Karpas-422 (cell line): ENCODE measurements at places on chromosomes 1 and 21. TPM values are rescaled to one million over a fixed set of nuclear protein-coding genes. Genes with fewer than 3 reads are reported as not detected.
A peak's percentile ranks its signal among the peaks of the same experiment; 100 is the strongest.

- H3K27me3 ChIP-seq = no peaks in the 10 kb centered on the region
- H3K4me3 ChIP-seq = no peak overlapping the region
Observed at GRCh38 chr21:14452031-14452726, 69.2 kb upstream of the HSPA13 start.

- H3K4me3 ChIP-seq = no peak overlapping the region
- no peaks in the 10 kb centered on the region for H3K4me1 ChIP-seq
- no peaks in the 10 kb centered on the region for H3K36me3 ChIP-seq
- H3K27ac ChIP-seq = no peak overlapping the region
- DNase-seq = no peak
Observed at GRCh38 chr1:179785031-179785431, 41.9 kb downstream of the FAM163A start.

- no peak overlapping the region for H3K27ac ChIP-seq
- H3K36me3 ChIP-seq = no peaks in the 10 kb centered on the region
- H3K4me1 ChIP-seq = peaks cover 4% of the 10 kb centered on the region
Observed at GRCh38 chr1:31238986-31239613, 587 bp downstream of the NKAIN1 start.

GRCh38 chr1:67350783-67351182 is 43.1 kb downstream of the IL12RB2 start:
- H3K27me3 ChIP-seq = no peaks in the 10 kb centered on the region
- H3K27ac ChIP-seq = no peak overlapping the region
- H3K36me3 ChIP-seq = peaks cover 8% of the 10 kb centered on the region
- no peaks in the 10 kb centered on the region for H3K4me1 ChIP-seq
- H3K4me3 ChIP-seq = no peak overlapping the region

DNA sequence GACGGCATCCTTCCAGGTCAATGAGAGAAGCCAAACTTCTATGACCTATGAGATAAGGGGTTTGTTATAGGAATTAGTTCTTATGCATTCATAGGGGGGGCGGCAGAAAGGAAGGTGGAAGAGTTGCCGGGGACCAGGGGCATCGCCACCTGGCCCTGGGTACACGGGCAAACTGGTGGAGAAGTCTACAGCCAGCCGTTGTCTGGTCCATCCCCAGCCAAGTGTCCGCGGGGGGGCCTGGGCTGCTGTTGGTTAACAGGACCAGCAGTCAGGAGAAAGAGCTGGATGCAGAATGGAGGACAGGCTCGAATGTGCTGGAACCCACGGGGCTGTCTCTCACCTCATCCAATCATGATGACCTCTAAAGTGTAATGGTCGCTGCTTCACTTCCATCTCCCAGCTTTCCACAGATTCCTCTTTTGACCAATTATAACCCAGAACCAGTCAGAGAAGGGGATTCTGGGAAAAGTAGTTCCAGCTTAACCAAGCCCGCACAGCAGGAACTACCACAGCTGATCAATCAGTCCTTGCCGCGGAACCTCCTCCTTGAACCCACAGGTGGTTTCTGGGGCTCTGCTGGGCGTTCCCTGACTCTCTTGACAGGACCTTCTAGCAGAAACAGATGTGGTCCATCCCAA is 17.8 kb downstream of the TMEM51 start:
- H3K27me3 ChIP-seq = no peaks in the 10 kb centered on the region
- no peak overlapping the region for H3K27ac ChIP-seq
- no peak overlapping the region for H3K4me3 ChIP-seq
- no peak for DNase-seq
- H3K4me1 ChIP-seq = no peaks in the 10 kb centered on the region

GRCh38 chr1:206690516-206690915 is 5.8 kb downstream of the MAPKAPK2 start:
- DNase-seq = no peak
- H3K4me1 ChIP-seq = peaks cover 12% of the 10 kb centered on the region
- H3K4me3 ChIP-seq = no peak overlapping the region
- no peaks in the 10 kb centered on the region for H3K36me3 ChIP-seq

FAM72C gene
- 13.7 and 24.2 TPM in 2 replicates for total RNA-seq

REN gene
- total RNA-seq = not detected in 2 replicates

AMY1A gene
- total RNA-seq = not detected in 2 replicates

GRCh38 chr21:45864436-45864835 is 117.1 kb upstream of the COL6A1 start:
- no peak for DNase-seq
- no peaks in the 10 kb centered on the region for H3K27me3 ChIP-seq
- H3K4me3 ChIP-seq = no peak overlapping the region
- H3K27ac ChIP-seq = no peak overlapping the region

ADAM15 gene
- total RNA-seq = 33.6 and 50.0 TPM in 2 replicates

- no peak overlapping the region for H3K4me3 ChIP-seq
- DNase-seq = no peak
- H3K27ac ChIP-seq = no peak overlapping the region
- H3K36me3 ChIP-seq = no peaks in the 10 kb centered on the region
- H3K27me3 ChIP-seq = no peaks in the 10 kb centered on the region
Observed at GRCh38 chr1:57024855-57025254, 59.0 kb upstream of the C8B start.

DNA sequence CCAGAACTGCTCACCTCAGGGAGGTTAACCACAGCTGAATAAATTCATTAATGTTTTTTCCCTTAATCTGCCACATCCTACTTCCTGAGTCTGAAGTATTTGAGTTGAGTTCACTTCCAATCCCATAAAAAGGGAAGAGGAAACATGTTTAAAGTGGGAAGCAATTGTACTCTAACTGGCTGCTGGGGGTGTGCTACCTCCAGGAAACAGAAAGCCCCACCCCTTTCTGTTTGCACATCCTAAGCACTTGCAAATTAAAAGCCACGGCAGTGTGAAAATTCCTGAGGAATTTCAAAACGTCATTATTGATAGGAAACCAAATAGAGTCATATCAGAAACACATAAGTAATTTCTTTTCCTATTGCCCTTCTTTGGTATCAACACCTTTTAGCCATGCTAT is 307.0 kb upstream of the NR5A2 start:
- no peaks in the 10 kb centered on the region for H3K36me3 ChIP-seq
- H3K4me3 ChIP-seq = no peak overlapping the region
- DNase-seq = no peak
- H3K27me3 ChIP-seq = no peaks in the 10 kb centered on the region
- H3K4me1 ChIP-seq = no peaks in the 10 kb centered on the region
- no peak overlapping the region for H3K27ac ChIP-seq

- no peaks in the 10 kb centered on the region for H3K36me3 ChIP-seq
- H3K27ac ChIP-seq = no peak overlapping the region
- no peak overlapping the region for H3K4me3 ChIP-seq
Observed at GRCh38 chr1:201781437-201781836, 47.5 kb upstream of the IPO9 start.

CFHR4 gene
- total RNA-seq = not detected in 2 replicates

GRCh38 chr1:21913763-21914162 is 23.3 kb downstream of the HSPG2 start:
- no peak overlapping the region for H3K27ac ChIP-seq
- no peak overlapping the region for H3K4me3 ChIP-seq
- no peaks in the 10 kb centered on the region for H3K36me3 ChIP-seq
- H3K4me1 ChIP-seq = no peaks in the 10 kb centered on the region

GRCh38 chr1:235791532-235792060 is 75.1 kb downstream of the LYST start:
- H3K4me1 ChIP-seq = no peaks in the 10 kb centered on the region
- no peak overlapping the region for H3K27ac ChIP-seq
- no peak for DNase-seq

- DNase-seq = peak; percentile 87
- H3K27me3 ChIP-seq = no peaks in the 10 kb centered on the region
Observed at GRCh38 chr1:168439456-168440375, 104.1 kb downstream of the XCL2 start.

DNA sequence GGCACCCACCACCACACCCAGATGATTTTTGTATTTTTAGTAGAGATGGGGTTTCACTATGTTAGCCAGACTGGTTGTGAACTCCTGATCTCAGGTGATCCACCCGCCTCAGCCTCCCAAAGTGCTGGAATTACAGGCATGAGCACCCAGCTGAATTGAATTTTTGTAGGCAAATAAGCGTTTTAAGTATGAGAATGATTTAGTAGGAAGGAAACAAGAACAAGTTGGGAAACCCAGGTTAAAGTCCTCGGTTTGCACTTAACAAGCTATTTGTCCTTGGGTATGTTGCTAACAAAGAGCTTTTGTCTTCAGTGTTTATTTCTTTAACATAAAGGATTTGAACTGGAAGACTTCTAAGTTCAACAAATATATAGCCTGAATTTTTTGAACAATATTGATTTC is 23.9 kb downstream of the BTF3L4 start:
- no peak for DNase-seq
- no peak overlapping the region for H3K27ac ChIP-seq
- H3K4me1 ChIP-seq = peaks cover under 1% of the 10 kb centered on the region; the same call in 1 of the 2 replicates
- no peak overlapping the region for H3K4me3 ChIP-seq

- no peaks in the 10 kb centered on the region for H3K36me3 ChIP-seq
- H3K27ac ChIP-seq = no peak overlapping the region
- H3K27me3 ChIP-seq = no peaks in the 10 kb centered on the region
Observed at GRCh38 chr1:165644064-165644735, 13.2 kb downstream of the MGST3 start.

LRRC53 gene
- total RNA-seq = not detected in 2 replicates

LMX1A gene
- not detected in 2 replicates for total RNA-seq

DNA sequence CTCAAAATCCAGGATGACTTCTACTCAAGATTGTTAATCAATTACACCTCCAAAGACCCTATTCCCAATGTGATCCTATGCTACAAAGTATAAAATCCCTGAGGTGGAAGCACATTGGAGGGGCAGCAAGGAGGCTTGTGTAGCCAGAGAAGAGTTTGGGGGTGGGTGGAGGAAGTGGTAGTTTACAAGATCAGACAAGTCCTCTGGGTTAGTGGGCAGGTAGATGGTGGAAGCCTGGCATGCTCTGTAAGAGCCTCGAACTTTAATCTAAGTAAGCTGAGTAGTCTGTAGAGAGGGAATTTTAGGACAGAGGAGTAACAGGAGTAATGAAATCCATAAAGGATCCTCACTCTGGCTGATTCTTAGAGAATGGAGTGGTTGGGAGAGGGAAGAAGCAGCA is 65.0 kb upstream of the KCTD3 start:
- no peaks in the 10 kb centered on the region for H3K4me1 ChIP-seq
- H3K4me3 ChIP-seq = no peak overlapping the region
- H3K27ac ChIP-seq = no peak overlapping the region
- no peak for DNase-seq

GRCh38 chr1:7403265-7404045 is 367.6 kb upstream of the VAMP3 start:
- no peak overlapping the region for H3K27ac ChIP-seq
- peaks cover 16% of the 10 kb centered on the region for H3K4me1 ChIP-seq
- H3K27me3 ChIP-seq = no peaks in the 10 kb centered on the region; the same call in 1 of the 2 replicates
- no peaks in the 10 kb centered on the region for H3K36me3 ChIP-seq
- DNase-seq = no peak
